ENCODE measurements at places on chromosomes 3 and 15.

- no peak for DNase-seq
Observed at GRCh38 chr3:15427981-15428380, 583 bp downstream of the EAF1 start.

DNA sequence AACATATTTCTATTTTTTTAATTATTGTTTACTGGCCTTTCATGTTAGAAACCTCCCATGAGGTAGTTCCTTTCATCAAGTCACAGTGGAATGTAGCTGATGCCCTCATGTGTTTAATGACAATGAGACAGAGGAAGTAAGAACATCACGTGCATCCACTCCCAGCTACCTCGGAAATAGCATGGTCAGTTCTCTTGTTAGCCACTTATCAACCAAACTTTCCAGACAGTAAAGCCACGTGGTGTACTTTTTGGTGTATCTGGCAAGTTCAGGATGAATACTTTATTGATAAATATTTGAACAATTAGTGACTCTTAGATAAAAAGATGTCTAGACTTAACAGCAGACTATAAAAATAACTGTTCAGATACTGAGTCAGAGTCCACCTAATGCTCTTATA, 781.7 kb downstream of the MECOM start:
- no peak for DNase-seq

DNA sequence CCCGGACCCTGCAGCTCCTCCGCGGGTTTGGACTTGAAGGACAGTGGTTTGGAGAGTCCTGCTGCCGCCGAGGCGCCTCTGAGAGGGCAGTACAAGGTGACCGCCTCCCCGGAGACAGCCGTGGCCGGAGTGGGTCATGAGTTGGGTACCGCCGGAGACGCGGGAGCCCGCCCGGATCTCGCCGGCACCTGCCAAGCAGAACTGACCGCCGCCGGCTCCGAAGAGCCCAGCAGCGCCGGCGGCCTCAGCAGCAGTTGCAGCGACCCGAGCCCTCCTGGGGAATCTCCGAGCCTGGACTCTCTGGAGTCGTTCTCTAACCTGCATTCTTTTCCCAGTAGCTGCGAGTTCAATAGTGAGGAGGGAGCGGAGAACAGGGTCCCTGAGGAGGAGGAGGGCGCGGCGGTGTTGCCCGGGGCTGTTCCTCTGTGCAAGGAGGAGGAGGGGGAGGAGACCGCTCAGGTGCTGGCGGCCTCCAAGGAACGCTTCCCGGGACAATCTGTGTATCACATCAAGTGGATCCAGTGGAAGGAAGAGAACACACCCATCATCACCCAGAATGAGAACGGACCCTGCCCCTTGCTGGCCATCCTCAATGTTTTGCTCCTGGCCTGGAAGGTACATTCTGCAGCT, 634 bp downstream of the MINDY2 start:
- peak; percentile 34 for DNase-seq

DNA sequence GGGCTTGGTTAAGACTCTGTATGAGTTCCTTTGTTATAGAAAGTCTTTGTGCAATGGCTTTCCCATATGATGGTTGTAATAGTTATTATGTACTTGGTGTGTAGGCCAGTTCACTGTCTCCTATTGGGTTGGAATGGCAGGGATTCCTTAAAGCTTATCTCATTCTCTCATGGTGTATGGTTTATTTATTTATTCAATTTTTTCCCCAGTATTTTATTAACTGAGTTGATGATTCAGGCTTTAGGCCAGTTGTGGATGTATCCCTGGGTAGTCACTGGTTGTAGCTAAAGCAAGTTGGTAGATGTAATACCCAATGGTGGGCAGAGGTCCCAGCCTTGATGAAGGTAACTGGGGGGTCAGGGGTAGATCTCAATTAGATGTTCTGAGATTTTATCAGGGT, 349.4 kb downstream of the DOCK3 start:
- no peak for DNase-seq

DNA sequence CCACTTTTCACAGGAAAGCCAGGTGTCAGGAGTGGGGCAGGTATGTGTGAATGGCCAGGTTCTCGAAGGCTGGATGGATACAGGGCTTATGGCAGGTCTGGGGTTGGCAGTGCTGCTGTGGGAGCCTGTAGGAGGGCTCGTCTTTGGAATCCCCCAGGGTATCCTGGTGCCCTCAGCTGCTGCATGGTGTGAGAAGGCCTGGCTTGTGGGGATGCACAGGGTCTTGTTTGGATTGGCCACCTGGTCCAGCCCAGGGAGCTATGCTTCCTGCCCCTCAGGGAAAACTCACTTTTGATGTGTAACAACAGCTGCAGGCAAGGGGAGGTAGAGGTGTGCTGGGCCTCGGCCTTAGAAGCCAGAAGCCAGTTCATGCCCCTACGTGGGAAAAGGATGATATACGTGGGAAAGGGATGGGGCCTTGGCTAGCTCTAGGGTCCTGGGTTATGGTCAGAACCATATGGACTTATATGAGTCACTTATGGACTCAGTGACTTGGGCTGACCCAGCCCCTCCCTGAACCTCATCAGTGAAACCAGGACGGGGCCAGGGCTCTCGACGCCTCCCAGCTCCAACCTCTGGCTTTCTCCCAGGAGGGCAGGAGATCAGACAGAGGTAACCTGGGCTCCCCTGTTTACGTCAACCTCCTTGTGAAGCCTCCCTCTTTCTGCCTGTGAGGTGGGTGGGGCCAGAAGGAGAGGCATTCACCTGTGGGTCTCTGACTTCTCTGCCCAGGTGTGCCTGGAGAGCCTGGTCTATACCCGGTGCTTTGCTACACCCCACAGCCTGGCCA, 37.8 kb upstream of the CSPG4 start:
- DNase-seq: no peak

DNA sequence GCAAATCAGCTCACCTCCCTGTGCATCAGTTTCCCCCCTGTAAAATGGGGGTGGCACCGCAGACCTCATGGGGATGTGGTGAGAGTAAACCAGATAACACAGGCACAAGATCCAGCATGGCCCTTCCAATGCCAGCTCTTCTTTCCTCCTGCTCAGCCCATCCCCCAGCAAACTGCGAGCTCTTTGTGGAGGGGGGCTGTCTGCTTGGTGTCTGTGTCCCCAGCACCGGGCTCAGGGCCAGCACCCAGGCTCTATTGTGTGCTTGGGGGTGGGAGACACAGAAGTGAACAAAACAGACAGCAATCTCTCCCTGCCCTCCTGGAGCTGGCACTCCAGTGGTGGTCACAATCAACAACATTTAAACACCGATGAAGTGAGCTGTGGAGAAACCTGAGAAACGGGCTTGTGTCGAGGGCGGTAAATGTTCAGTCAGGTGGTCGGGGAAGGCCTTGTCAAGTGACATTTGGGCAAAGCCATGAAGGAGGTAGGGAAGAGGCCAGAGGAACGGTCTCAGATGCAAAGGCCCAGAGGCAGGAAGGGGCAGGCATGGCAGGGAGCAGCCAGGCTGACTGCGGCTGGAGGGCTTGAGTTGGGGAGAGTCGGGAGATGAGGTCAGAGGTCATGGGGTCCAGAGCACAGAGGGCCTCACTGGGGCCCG, 28.4 kb downstream of the GRIP2 start:
- no peak for DNase-seq

DNA sequence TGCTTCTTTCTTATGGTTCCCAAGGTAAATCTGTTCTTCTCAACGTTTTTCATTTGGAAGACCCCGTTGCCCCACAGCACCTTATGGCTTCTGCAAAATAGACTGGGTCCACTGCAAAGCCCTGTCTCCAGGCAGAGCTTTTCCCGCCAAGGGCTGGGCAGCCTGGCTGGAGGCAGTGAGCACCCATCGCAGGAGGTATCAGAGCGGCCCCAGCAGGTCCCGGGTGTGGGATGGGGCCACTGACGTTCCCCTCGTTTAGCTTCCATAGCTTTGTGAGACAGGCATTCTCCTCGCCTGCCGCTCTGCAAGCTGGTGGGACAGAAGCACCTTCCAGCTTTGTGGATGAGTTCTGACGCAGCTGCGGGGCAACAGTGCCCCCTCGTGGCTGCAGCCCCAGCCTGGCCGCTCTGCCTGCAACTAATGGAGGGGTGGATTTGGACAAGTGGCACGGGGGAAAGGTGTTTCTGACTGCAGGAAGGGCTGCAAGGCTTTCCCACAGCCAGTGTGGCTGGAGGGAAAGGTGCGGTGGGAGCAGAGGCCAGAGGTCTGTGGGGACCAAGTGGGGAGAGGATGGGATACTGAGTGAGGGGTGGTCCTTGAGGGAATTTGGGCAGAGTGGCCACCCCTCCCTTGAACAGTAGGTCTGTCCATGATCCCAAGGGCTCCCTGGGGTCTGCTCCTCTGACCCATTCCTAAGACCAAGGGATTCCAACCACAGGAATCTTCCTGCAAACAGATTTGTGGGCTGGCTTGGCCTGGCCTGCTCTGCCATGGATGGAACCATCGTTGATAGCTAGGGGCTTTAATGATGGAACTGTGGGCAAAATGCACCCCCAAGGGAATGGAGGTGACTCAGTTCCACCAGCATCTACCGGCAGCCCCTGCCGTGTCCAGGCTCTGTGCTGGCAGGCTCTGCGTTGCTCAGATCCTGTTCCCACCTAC, 99.4 kb downstream of the FBLN2 start:
- peak; percentile 89 for DNase-seq

DNA sequence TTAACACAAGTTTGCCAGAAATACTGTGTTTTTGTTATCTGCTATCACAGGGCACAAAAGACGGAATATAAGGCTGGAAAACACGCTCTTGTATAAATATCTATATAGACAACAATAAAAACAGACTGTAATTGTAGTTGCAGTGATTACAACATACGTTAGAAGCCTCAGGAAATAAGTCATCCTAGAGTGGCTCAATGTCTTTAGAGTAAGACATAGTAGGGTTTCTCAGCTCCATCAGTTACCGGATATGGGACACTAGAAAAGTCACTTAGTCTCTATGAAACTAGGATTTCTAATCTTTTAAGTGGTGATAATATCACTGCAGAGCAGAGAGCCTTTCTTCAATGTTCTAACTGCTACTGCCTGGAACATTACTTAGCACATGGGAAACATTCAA, 208.8 kb downstream of the STAG1 start:
- DNase-seq: no peak

GRCh38 chr3:177469216-177469615, 271.9 kb upstream of the TBL1XR1 start:
- no peak for DNase-seq

GRCh38 chr3:122430371-122430770, 14.5 kb upstream of the WDR5B start:
- DNase-seq: no peak

DNA sequence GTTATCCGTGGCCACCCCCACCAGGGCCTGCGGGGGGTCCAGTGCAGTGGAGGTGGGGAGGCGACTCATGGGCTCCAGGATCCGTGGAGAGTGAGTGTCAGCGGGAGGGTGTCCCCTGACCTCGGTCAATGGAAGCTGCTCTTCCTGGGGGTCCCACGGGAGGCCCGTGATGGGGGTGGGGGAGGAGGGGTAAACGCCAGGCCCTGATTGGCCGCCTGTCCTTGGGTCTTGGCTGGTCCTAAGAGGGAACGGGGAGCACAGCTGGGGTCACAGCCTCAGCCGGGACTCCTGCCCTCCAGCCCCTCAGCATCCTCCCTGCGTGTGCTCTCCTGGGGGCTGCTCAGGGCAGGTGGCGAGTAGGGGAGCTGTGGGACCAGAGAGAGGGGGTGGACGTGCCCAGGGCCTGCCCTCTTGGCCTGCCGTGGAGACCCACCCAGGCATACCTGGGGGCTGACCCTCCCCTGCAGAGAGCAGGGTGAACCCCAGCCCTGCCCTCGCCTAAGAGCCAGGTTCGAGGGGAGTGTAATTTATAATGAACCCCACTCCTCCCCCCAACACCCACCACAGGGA, 184.6 kb downstream of the GOLGA6L6 start:
- DNase-seq: no peak

- DNase-seq: no peak
Observed at GRCh38 chr3:158976966-158977365, 175.1 kb downstream of the MFSD1 start.

DNA sequence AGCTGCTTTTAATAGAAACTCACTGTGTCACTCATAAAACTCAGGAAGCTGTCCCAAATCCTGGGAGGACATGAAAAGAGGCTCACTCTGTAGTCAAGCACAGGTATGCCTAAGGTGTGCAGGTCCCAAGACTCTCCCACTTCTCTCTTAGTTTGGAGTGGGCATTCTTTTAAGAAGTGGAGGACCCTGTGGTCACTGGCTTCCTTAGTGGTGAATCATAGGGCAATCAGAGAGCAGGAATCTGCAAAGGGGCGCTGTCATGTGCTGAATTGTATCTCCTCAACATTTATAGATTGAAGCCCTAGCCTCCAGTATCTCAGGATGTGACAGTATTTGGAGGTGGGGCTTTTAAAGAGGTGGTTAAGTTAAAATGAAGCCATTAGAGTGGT, 47.2 kb upstream of the ZBTB38 start:
- DNase-seq: no peak

DNA sequence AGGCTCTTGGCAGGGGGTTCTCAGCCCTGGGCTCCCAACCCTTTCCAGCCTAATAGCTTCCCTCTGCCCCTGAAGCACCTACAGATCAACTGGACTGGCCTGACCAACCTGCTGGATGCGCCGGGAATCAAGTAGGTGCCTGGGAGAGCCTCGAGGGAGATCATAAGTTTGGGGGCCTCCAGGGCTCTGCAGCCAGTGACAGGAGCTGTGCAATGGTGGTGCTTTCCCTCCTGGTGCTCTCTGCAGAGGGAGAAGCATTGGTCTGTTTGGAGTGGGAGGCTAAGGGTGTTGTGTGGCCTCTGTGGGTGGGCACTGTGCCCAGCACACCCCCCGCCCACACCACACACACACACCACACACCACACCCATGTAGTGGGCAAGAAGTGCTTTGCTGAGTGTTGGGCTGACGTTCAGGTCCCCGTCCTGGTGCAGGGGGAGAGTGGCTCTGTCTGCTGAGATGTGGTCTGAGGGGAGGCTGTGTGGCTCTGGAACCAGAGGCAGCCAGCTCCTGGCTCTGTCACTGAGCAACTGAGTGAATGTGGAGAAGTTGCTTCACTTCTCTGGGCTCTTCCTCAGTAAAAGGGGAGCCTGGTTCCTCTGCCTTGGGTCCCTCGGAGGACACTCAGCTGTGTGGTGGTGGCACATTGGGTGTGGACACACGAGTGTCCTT, 26.3 kb downstream of the ESYT3 start:
- DNase-seq: no peak
